WERI-Rb-1 (cell line): ENCODE measurements at places on chromosomes 13 and 19.

DNA sequence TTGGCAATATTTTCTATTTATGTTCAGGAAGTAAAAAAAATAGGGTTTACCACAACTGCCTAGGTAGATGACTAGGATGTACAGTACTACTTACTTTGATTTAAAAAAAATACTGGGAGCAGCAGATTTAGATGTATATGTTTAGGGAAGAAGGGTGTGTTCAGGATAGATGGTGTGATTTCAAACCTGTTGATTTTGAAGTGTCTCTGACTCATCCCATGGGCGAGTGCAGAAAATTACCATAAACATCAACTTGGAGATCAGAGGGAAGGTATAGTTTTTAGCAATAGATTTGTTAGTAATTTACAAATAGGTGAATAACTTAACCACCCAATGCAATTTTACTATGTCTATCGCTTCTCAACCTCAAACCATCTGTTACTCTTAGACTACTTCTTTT is 214.8 kb downstream of the NDFIP2 start:
- no peak for DNase-seq

DNA sequence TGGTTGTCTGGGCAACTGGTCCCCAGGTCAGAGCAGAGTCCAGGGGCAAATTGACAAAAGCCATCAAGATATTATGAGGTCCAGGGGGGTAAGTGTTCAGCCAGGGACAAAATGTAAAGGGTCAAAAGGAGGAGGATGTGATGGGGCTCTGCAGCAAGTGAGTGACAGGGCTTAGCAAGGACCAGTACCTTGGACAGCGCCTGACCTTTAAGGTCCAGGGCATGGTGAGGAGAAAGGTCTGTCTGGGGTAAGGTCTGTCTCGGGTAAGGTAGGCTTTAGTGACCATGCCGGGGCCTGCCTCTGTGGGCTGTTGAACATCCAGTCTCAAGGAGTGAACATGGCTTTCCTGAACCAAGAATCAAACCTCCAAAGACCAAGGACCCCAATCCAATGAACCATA is 6.3 kb upstream of the ZNF358 start:
- no peak for DNase-seq

DNA sequence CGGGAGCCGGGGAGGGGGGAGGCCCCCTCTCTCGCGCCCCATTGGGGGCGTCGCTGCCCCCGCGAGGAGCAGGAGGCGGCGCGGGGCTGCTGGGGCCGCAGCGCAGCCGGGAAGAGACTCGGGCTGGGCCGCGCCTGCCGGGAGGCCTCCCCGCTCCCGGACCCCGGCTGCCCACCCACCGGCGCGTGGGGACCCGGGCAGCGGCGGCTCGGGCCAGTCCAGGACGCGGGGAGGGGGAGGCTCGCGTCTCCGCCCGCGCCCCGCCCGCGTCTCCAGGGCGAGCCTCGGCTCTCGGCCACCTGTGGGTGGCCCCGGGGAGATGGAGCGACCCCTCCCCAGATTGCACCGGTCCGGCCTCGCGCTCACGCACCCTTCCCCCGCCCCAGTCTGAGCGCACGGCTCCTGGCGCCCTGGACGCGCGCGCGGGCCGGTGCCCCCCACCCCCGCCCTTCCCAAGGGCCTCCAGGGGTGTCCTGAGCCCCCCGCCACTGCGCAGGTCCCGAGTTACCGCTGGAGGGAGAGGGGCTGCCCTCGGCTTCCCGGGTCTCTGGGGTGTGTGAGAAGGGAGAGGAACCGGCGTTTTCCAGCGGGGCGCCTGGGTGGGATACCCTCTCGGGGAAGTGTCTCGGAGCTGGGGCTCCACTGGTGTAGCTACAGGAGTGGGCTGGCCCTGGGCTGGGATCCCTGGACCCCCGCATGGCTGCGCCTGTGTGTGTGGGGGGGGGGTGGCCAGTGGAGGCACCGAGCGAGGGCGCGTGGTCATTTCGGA is 645 bp downstream of the PALM start:
- no peak for DNase-seq

- DNase-seq: peak; percentile 39
Measured at GRCh38 chr19:56110515-56111448, 10.3 kb downstream of the ZNF787 start.

- no peak for DNase-seq
Measured at GRCh38 chr19:54436031-54436523, 12.9 kb upstream of the LENG8 start.

GRCh38 chr19:23305555-23305954 is 55.4 kb upstream of the ZNF724 start:
- DNase-seq: peak; percentile 18

DNA sequence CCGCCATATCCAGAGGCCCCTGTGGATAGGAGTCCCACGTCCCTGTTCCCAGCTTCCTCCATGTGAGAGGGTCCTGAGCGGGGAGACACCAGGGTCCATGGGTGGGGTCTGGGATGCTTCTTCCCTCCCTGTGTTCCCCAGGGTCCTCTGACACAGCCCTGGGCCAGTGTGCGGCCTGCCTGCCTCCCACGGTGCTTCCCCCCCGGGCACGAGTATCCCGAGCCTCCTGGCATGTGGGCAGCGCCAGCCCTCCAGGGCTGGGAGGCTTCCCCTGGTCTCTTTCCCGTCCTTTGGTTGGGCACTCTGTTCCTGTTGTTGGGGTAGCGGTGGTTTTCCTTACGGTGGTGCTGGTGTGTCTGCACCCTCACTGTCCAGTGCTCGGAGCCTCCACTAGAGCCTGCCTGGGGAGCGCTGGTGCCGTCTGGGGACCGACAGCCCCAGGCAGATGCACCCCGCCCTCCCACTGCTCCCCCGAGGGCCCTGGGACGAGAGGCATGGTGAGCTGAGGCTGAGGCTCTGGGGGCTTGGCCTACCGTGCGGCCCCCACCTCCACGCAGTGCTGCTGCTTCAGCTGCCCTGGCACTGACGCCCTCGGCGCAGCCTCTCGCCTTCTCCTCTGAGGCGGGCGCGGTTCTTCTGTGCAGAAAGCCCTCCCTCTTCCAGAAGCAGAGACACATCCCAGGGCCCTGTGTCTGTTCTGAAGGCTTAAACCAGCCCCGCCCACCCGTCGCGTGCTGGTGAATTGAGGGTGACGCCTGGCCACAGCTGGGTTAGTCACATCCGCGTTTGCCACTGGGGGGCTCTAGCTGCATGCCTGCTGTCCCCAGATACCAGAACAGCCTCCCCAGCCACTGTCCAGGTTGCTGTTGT is 27.9 kb downstream of the PLEKHJ1 start:
- peak; percentile 77 for DNase-seq

GRCh38 chr13:50684366-50684765 is 159.1 kb downstream of the DLEU7 start:
- no peak for DNase-seq

GRCh38 chr19:7652061-7652641 is 15.2 kb downstream of the STXBP2 start:
- DNase-seq: peak; percentile 82
